ENCODE measurements at places on chromosomes 16 and 17.

DNA sequence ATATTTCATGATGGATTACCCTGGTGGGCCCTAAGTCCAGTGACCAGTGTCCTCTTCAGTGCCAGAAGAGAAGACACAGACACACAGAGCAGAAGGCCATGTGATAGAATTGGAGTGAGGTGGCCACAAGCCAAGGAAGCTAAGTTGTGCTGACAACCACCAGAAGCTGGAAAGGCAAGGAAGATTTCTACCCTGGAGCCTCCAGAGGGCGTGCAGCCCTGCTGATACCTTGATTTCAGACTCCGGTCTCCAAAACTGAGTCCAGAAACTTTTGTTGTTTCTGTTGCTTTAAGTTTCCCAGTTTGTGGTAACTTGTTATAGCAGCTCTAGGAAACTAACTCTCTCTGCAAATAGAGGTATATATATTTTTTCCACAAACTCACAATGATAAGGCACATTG is 396.6 kb upstream of the ASIC2 start:
- DNase-seq = no peak

DNA sequence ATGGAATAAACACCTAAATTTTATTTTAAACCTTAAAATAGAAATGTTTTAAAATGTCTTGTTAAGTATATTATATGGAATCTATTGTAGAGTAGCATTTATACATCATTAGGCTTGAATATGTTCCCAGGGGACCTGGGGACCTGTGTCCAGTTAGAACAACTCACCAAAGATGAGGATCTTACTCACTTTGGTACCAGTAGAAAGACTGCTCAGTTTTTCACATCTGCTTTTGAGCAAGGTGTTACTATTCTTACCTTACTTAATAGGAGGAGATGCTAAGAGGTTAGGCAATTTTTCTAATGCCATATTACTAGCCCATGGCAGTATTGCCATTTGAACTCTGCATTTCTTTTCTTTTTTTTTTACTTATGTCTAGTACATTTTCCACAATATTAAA is 14.7 kb downstream of the STXBP4 start:
- DNase-seq = no peak

DNA sequence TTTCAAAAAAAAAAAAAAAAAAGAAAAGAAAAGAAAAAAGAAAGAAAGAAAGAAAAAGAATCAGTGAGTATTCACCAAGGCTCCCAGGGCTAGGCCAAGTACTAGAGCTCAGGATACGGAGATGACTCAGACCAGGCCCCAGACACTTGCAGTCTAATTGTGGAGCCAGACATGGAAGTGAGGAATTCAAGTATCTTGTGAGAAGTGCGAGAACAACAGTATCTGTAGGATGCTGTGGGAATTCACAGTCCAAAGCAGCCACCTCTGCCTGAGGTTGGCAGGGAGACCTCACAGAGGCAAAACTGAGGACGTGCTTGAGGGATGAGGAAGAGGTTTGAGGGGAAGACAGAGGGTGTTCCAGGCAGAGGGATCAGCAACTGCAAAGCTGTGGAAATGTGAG is 14.0 kb upstream of the ALDOA start:
- no peak for DNase-seq

GRCh38 chr17:18177722-18178121 is 5.9 kb upstream of the ALKBH5 start:
- no peak for DNase-seq

GRCh38 chr16:54633943-54634362 is 296.7 kb upstream of the IRX5 start:
- no peak for DNase-seq

DNA sequence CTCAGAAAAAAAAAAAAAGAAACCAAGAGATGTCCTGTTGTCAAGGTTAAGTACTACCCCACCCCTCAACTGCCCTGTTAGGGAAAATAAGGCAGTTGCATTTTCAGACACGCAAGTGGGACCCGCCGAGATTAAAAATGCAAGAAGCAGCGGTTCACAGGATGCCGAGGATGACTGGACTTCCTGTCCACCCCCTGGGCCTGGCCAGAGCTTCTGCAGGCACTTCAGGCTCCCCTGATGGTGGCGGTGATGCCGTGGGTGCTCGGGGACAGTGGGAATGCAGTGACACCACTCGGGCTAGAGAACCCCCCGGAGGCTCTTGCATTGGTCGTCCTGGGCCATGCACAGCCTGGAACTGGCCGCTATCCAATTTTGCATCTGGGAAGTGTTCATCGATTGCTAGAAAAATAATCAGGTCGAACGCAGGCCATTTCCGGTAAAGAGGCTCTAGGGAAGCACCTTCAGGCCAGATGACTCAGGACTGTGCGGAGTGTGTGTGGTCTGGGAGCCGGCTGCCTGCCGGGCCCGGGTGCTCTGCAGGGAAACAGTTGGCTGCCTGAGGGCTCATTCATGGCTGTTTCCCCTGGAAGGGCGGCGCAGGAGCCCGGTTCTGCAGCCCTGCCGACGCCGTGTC is 13.4 kb upstream of the CRISPLD2 start:
- DNase-seq = no peak

GRCh38 chr16:86575754-86576557 is 2.4 kb upstream of the FOXL1 start:
- DNase-seq = no peak

DNA sequence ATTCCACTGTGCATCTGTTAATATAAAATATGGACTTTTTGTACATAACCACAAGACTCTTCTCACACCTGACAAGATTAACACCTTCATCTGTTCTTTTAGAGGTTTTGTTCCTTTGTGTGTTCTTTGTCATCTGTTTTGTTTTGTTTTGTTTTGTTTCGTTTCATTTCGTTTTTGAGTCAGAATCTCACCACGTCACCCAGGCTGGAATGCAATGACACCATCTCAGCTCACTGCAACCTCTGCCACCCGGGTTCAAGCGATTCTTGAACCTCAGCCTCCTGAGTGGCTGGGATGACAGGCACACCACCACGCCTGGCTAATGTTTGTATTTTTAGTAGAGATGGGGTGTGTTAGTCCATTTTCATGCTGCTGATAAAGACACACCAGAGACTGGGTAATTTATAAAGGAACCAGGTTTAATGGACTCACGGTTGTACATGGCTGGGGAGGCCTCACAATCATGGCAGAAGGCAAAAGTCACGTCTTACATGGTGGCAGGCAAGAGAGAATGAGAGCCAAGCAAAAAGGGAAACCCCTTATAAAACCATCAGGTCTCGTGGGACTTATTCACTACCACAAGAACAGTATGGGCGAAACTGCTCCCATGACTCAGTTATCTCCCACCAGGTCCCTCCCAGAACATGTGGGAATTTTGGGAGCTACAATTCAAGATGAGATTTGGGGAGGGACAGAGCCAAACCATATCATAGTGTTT is 22.3 kb downstream of the C16orf90 start:
- no peak for DNase-seq

- DNase-seq = no peak
Measured at GRCh38 chr17:82151106-82151957, 53.3 kb upstream of the FASN start.

DNA sequence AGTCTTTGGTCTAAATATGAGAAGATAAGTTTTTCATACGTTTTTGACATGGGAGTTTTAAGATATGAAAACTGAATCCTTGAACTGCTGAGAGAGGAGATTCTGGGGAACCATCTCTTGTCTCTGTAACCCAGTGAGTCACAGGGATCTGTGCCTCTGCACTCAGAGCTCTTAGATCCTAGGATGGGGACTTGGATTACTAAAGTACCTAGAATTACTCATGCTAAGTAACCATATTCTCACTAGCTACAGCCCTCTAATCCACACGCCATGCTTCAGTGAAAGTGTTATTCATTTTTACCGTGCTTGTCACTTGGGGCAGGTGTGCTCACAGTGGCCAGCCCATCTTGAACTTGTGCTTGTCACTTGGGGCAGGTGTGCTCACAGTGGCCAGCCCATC is 2.0 kb downstream of the MRM3 start:
- no peak for DNase-seq

DNA sequence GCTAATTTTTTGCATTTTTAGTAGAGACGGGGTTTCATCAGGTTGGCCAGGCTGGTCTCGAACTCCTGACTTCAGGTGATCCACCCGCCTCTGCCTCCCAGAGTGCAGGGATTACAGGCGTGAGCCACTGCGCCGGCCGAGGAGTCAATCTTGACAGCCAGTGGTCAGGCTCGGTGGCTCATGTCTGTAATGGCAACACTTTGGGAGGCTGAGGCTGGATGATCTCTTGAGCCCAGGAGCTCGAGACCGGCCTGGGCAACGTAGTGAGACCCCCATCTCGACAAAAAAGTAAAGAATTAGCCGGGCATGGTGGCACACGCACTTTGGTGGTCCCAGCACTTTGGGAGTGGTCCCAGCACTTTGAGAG is 608 bp upstream of the PGS1 start:
- no peak for DNase-seq

DNA sequence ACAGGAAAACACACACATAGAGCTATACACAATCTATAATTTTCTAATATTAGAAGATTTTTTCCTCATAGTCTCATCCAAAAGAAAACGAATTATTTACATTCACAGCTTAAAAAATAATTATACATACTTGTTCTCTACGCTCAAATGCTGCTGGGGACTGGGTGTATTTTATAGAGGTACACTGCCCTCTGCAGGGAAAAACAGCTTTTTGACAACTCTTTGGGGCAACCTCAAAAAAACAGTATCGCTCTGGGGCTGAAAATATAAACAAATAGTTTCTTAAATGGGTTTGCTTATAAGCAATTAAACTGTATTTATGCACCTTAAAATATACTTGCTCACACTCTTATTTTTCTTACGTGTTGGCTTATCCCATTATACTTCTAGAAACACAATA is 261.8 kb upstream of the PSMD7 start:
- no peak for DNase-seq

GRCh38 chr17:81706757-81707624 is 3.8 kb downstream of the MRPL12 start:
- DNase-seq = no peak

- DNase-seq = no peak
Measured at GRCh38 chr16:85525420-85526184, 87.5 kb upstream of the GSE1 start.

DNA sequence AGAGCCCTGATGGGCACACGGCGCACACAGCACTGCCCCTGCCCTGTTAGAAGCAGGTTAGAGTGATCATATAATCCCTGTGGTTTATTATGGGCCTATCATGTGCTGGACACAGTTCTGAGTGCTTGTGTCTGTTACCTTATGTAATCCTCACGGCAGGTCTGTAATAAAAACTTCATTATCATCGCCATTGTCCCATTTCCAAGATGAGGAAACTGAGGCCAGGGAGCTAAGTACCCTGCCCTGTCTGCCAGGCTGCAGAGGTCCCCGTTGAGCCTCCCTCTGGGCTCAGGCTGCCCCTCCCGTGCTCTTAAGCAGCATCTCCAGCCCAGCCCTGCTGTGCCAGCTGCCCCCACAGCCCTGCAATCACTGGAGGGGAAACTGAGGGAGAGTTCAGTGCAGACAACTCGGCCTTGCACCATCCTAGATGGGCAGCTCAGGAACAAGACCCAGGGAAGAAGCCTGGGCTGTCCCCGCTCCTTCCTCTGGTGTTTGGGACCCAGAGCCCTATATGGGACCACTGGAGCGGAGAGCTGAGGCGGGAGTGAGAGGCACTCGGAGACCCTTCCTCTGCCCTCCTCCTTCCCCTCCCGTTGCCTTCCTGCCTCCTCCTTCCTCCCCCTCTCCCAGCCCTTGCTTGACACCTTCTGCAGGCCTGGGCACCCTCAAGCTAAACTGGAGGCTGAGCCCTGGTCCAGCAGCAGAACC is 42.0 kb downstream of the WNT3 start:
- no peak for DNase-seq

GRCh38 chr17:1976000-1976682 is 49.0 kb downstream of the RTN4RL1 start:
- no peak for DNase-seq
